ENCODE measurements at places on chromosomes 11 and 22. TPM values are rescaled to one million over a fixed set of nuclear protein-coding genes. Genes with fewer than 3 reads are reported as not detected.

The NXPE1 gene
- not detected for total RNA-seq

- DNase-seq = no peak
Measured at GRCh38 chr11:95922536-95923438, 1.1 kb downstream of the MTMR2 start.

GRCh38 chr22:30453731-30454510, 17.9 kb downstream of the SEC14L3 start:
- no peak for DNase-seq

GRCh38 chr11:96293598-96294021, 49.4 kb downstream of the MAML2 start:
- no peak for DNase-seq

GRCh38 chr11:69928121-69928520, 108.9 kb upstream of the FGF3 start:
- DNase-seq = no peak

DNA sequence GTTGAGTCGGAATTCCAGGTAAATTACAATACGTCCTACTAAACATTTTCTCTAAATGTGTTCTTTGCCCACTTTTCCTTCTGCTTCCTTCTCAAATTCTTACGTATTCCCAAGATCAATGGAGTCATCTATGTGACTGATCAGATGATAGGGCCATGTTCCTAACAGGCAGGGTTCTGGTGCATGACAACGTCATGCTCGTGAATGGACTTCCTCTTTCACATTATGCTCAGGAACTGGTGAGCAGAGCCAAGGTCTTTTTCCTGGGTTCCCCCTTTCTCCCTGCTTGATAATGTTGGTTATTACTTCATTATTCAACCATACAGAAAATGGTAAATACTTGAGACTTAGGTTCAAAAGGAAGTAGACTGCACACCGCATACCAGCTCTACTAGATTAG, 789.4 kb downstream of the OPCML start:
- no peak for DNase-seq

All from HCT116 (cell line).